ENCODE measurements at places on chromosomes 6 and 20. TPM values are rescaled to one million over a fixed set of nuclear protein-coding genes. Genes with fewer than 3 reads are reported as not detected.

RPL7L1 gene
- total RNA-seq = 86.3 TPM

CD83 gene
- 0.92 TPM for total RNA-seq

FOXO3 gene
- total RNA-seq = 26.9 TPM

PSORS1C2 gene
- not detected for total RNA-seq

HTR1E gene
- not detected for total RNA-seq

FAM83C gene
- total RNA-seq = not detected

MEI4 gene
- total RNA-seq = not detected

PDYN gene
- not detected for total RNA-seq

NKAPL gene
- 1.8 TPM for total RNA-seq

SCRT2 gene
- total RNA-seq = not detected

RFX6 gene
- not detected for total RNA-seq

C20orf202 gene
- not detected for total RNA-seq

XKR7 gene
- not detected for total RNA-seq

PDE7B gene
- 58.1 TPM for total RNA-seq

GGTLC1 gene
- total RNA-seq = not detected

NEURL2 gene
- total RNA-seq = 5.9 TPM

TOX2 gene
- 1.1 TPM for total RNA-seq

SLC22A16 gene
- not detected for total RNA-seq

Data from smooth muscle cell of bladder (primary cell).